EH (cell line): ENCODE measurements at places on chromosomes 4 and X.
A peak's percentile ranks its signal among the peaks of the same experiment; 100 is the strongest.

DNA sequence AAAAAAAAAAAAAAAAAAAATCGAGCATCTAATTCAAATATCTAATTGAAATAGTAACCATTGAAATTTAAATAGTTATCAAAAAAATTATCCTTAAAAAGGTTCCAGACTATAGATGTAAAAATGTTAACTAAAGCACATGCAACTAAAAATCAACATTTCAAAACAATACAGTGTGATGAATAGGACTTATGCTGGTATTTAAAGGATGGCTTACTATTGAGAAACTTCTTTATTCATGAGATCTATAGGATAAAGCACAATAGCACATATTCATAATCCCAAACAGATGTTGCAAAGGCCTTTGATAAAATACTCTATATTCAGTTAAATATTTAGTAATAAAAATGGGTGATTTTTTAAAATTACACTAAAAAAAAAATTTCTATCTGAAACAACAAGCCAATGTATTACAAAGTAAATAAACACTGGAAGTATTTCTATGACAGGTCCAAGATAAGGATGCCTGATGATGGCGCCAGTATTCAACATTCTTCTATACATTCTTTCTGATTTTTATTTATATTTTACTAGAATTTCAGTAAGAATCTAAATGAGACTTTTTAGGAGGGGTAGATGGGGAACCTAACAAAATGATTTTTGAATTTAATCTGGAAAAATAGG lies 26.3 kb downstream of the DCLK2 start:
- DNase-seq = no peak

- DNase-seq = no peak
These were observed 665.7 kb upstream of the ACTRT1 start for GRCh38 chrX:128717635-128718578.

DNA sequence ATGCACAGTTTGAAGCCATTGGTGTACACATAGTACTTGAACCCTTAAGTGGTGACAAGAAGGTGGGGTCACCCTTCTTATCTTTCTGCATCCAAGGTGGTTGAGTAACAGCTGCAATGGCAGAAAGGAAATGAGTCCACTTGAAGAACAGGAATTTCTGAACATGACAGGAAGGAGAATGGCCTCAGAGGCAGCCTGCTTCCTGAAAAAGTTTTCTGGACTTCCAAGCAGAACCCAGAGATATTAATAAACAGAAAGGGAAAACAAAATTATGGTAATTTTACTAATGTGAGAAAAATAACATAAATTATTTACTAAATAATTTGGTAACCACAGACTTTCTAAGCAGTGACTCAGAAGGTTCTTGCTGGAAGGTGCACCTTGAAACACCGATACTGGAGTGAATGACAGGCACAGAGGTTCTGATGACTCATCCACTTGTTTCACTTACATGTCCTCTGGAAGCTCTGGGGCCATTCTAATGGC lies 119.9 kb upstream of the HS3ST1 start:
- no peak for DNase-seq

- no peak for DNase-seq
These were observed 391.7 kb downstream of the GABRG1 start for GRCh38 chr4:45732161-45732560.

- no peak for DNase-seq
These were observed 3.2 kb upstream of the TLR10 start for GRCh38 chr4:38785901-38786402.

- no peak for DNase-seq
These were observed 74.1 kb downstream of the STARD8 start for GRCh38 chrX:68721546-68721945.

DNA sequence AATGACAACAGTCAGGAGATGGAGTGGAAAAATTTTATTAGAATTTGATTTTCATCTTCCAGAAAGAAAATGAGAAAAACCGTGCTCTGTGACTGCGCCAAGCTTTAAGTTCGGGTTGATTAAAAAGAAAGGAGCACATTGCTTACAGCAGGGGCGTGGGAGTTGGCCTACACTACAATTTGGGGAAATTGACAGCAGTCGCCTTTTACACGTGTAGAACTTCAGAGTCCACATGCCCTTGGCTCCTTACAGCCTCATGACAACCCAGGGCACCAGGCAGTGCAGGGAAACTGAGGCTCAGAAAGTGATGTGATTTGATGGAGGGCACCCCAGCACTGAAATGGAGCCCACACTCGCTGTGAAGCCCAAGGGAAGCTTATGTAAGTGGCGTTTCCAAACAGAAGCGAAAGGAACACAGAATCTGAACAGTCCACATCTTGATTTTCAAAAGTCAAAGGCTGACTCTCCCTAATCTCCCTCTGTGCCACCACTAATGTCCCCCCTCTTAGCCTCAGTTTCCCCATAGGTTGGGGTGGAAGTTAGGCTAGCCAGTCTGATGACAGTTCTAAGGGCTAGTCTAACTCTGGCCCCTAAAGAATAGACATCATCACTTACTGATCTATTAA lies 5.5 kb downstream of the PPP2R2C start:
- no peak for DNase-seq

- no peak for DNase-seq
These were observed 63.0 kb upstream of the CCSER1 start for GRCh38 chr4:90064196-90064595.

DNA sequence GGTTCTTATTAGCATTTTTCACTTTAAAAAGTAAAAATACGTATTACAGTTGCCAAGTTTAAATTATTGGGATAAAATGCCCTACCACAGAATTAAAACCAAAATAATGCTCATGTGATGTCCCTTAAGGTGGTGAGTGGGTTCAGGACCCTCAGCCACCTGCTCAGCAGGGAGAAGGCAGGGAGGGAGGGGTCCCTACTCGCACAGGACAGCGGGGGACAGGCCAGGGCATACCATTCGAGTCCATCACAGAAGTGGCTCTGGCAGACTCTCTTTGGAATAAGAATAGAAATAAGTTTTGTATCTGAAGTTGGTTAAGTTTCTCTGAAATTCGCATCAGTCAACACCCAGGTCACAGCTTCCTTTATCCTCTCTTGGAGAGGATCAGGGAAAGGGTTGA lies 37.7 kb downstream of the NOP14 start:
- DNase-seq = no peak

- no peak for DNase-seq
These were observed 67.3 kb upstream of the DDIT4L start for GRCh38 chr4:100257567-100257966.

DNA sequence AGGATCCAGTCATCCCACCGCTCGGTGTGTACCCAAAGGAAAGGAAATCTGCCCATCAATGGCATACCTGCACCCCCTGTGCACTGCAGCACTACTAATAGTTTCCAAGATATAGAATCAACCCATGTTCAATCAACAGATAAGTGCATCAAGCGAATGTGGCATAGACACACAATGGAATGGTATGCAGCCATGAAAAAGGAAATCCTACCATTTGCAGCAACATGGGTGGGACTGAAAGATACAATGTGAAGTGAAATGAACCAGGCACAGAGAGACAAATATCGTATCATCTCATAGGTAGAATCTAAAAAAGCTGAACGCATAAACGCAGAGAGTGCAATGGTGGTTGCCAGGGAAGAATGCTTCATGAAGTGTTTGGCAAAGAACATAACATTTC lies 42.5 kb downstream of the DHRSX start:
- DNase-seq = no peak

GRCh38 chrX:54320067-54320466 lies 37.8 kb downstream of the WNK3 start:
- no peak for DNase-seq

DNA sequence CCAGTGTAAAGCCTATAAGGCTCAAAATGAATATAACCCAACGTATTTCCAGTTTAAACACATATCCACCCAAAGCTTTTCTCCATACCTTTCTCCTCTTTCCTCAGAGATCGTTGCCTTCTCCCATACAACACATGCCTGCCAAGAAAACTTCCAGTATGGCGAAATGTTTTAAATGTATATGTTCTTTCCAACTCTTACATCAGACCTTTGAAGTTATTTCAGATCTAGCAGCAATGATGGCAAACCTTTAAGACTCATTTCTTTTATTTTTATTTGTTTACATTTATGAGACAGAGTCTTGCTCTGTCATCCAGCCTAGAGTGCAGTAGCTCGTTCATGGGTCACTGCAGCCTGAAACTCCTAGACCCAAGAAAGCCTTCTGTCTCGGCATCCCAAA lies 265.4 kb downstream of the BMPR1B start:
- DNase-seq = no peak

GRCh38 chr4:16772366-16772850 lies 126.0 kb downstream of the LDB2 start:
- peak; percentile 54 for DNase-seq

- no peak for DNase-seq
These were observed 27.9 kb upstream of the MSMO1 start for GRCh38 chr4:165299399-165300060.

- DNase-seq = peak; percentile 22
These were observed 79.8 kb downstream of the FUNDC1 start for GRCh38 chrX:44462850-44463249.

DNA sequence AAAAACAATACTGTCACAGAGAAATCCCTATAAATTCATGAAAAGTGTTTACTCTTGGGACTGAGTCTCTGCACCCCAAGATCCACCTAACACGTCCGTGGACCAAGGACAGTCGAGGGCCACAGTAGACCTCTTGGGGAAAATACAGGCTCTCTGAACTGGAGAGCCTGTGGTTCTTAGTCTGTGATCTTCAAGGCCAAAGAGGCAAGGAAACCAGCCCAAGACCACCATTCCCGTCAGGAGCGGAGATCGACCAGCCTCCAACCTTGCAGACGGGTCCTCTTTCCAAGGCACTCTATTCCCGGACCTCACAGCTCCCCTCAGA lies 1.6 kb upstream of the APBB2 start:
- DNase-seq = no peak

GRCh38 chr4:159944477-159944876 lies 841.6 kb downstream of the RAPGEF2 start:
- no peak for DNase-seq

GRCh38 chrX:148568763-148569162 lies 68.3 kb downstream of the AFF2 start:
- DNase-seq = no peak

- no peak for DNase-seq
These were observed 62.6 kb upstream of the CLNK start for GRCh38 chr4:10747186-10747585.

- DNase-seq = peak; percentile 8
These were observed 32.3 kb upstream of the IRF2 start for GRCh38 chr4:184506527-184507121.

DNA sequence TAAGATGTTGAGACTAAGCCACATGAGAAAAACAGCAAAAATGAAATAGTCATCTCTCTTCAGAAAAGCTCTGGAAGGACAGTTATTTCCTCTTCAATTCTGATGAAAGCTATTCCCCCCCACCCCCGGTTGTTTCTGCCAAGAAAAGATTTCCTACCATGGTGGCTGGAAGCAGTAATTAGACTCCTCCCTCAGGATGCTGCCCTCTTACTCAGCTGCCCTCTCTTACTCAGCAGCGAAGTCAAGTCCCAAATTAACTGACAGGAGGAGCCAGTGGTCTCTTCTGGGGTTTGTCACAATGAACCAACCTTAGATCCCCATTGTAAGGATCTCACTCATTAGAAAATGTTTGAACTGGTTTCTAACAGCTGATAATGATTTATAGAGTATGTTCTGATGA lies 38.0 kb downstream of the GPM6B start:
- DNase-seq = peak; percentile 59

- DNase-seq = peak; percentile 93
These were observed 45.8 kb downstream of the ANXA10 start for GRCh38 chr4:168138143-168138542.

DNA sequence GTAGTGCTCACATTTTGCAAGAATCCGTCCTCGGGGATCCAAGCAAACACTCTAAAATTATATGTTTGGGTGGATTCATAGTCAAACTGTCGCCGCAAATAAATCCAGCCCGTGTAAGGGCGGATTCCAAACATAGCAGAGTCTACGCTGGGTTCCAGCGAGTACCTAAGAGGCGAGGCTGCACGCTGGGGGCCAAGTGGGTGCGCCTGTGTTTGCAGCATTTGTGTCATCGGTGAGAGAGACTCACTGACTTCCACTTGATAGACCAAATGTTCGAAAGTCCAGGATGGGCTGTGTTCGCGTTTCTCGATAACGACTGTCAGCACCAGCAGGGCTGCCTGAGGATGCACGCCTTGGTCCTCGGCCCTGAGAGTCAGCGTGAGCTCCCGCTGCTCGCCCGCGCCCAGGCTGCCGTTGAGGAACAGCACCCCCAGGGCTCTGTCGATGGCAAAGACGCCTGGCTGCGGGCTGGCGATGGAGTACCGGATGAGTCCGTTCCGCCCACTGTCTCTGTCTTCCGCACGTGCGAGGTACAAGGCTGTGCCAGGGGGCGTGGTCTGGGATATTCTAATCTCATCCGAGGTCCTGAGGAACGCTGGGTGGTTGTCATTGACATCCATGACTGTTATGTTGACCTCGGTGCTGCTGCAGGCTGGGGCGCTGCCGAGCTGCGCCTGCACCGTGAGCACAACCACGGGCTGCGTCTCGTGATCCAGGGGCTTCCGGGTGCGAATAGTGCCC lies 158.7 kb downstream of the DCHS2 start:
- DNase-seq = no peak

- DNase-seq = no peak
These were observed 515.6 kb upstream of the GNPDA2 start for GRCh38 chr4:45241976-45242375.

DNA sequence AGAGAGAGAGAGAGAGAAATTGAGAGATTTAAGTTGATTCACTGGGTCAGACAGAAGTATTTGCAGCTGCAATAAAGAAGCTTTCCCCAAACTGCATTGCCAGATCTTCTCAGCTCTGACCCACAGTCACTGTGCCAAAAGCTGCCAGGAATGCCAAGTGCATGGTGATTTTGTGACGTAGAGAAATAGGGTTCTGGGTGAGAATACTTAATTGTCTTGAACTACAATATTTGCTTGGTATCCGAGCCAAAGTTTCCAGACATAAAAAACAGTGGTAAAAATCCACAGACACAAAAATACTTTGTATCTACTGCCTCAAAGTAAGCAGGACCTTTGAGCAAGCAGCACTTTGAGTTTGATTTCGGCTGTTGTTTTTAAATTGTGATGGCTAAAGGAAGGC lies 331.1 kb downstream of the GRID2 start:
- DNase-seq = no peak

DNA sequence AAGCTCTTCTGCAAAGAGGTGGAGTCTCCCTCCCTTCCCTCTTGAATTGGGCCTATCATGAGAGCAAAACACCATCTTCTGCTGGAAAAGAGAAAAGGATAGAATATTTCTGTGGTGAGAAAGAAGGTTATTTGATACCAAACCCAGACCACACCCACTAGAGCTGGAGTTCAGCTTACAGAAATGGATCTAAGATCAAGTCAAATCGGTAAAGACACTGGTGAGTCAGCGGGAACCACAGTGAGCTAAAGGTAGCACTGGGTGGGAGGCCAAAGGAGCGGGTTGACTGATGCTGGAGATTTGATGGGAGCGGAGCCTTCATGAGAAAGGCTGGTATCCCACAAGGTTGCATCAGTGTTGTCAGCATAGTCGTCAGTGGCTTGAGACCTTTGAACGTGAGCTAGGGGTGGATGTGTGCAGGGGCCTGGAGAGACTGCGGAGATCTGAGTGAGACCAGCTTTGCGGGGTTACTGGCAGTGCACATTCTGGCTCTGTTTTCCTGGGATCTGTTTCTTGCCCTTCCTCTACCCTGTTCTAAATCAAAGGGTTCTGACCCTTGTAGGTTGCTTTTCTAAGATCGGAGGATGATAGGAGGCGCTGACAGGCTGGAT lies 106.4 kb upstream of the SCOC start:
- peak; percentile 48 for DNase-seq
